Activated CD8-positive, alpha-beta memory T cell treated with anti-CD3 and anti-CD28 coated beads for 36 hours (primary cell): ENCODE measurements at places on chromosomes 7 and 10. TPM values are rescaled to one million over a fixed set of nuclear protein-coding genes. Genes with fewer than 3 reads are reported as not detected.

CCL26 gene
- not detected for total RNA-seq

CREB3L2 gene
- total RNA-seq, result 23.7 TPM

WNT8B gene
- not detected for total RNA-seq

GDF2 gene
- not detected for total RNA-seq

FAM170B gene
- total RNA-seq, result not detected
